HCEC 1CT (cell line): ENCODE measurements at places on chromosomes 3 and 15.

DNA sequence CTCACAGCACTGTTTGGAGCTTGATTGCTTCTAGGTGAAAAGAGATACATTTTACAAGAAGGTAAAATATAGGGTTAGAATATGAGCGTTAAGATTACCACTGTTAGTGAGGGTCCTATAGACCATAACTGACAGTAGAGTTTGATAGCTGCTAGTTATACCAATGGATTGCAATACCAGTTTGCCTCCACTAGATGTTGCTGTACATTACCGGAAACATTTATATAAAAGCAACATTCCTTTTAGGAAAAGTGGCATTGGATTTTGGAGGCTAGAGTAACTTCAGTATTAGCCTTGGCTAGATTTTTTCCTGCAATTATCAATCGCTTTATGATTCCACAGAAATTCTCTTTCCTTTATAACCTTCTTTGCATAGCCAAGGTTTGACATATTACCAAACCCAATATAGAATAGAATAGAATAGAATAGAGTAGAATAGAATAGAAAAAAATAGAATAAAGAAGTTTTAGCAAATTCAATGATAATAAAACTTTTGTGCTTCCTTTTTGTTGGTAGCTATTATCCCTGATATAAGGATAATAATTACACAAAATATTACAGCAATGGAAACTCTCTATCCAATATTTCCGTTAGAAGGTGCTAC, 1093.6 kb upstream of the ALCAM start:
- DNase-seq: peak; percentile 37

DNA sequence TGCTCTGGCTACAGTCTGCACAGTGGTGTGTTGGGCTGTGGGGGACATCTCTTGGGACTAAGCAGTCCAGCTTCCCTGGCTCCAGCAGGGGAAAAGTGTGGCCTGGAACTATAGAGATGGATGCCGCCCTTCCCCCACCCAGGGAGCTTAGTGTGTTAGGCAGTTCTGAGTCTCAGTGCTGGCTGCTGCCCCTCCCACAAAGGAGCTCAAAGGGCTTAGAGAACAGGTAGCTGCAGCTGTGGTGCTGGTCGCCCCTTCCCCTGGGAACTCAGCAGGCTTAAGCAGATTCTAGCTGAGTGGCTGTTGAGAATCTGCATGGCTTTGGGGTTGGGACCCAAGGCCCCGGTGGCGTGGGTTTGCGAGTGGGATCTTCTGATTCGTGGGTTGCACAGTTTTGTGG, 190.8 kb downstream of the PDCD6IP start:
- no peak for DNase-seq

GRCh38 chr3:97662762-97663161, 101.8 kb upstream of the ARL6 start:
- DNase-seq: no peak

GRCh38 chr3:196220587-196220986, 4.3 kb downstream of the SLC51A start:
- DNase-seq: no peak

GRCh38 chr3:110932567-110932966, 139.0 kb upstream of the NECTIN3 start:
- peak; percentile 13 for DNase-seq

GRCh38 chr3:16280671-16281070, 15.7 kb downstream of the OXNAD1 start:
- DNase-seq: no peak

- no peak for DNase-seq
Measured at GRCh38 chr3:150411546-150411945, 3.4 kb downstream of the TSC22D2 start.

DNA sequence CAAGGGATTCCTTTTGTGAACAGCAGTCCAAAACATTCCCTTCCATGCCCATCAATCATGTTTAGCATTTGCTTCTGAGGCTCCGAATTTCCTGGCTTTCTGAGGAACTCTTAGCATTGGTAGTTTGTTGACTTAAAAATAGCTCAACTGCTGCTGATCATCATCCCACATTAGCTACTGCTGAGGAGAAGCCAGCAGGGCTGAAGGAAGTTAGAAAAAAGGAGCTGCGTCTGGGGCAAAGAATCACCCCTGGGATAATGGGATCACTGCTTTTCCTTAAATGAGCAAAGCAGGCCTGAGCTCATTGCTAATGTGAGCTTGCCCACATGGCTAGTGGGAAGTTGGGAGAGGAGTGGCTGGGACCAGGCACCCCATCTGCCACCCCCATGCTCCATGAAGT, 39.8 kb downstream of the CYP19A1 start:
- no peak for DNase-seq

GRCh38 chr3:42741796-42742195, 31.3 kb downstream of the CCDC13 start:
- DNase-seq: no peak

- no peak for DNase-seq
Measured at GRCh38 chr3:44628716-44629115, 3.9 kb downstream of the ZNF197 start.

- no peak for DNase-seq
Measured at GRCh38 chr3:84885199-84885882, 73.4 kb upstream of the CADM2 start.

DNA sequence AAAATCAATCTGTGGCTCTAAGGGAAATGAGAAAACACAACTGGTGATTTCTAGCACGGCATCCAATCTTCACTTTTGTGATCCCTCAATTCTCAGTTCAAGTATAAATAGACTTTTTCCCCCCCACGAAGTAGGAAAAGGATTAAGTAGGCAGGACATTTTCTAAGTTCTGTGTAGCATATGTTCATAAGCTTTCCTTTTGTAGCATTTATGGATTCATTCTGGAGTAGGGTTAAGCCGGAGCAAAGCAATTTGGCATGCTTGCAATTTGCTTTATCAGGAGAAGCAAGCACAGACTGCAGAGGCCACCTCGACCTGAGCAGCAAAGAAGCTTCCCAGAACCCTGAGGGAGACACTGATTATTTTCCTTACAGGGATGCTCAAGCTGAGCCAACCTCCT, 66.3 kb downstream of the FHIT start:
- DNase-seq: no peak

DNA sequence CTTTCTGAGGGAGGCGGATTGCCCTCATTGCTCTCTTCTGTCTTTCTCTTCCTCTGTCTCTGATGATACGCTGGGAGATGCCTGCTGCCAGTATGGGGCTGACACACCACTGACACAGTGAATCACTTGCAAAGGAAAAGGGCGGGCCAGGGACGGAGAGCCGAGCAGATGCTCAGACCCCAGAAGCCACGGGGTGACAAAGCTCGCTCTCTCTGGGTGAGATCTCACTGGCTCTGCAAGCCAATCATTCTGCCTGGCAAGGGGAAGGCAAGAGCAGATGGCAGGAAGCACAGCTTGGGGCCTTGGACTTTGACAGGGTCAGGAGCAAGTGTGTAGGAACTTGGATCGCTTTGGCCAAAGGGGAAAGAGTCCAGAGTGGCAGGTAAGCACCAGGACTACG, 198.7 kb downstream of the NTRK3 start:
- DNase-seq: no peak

DNA sequence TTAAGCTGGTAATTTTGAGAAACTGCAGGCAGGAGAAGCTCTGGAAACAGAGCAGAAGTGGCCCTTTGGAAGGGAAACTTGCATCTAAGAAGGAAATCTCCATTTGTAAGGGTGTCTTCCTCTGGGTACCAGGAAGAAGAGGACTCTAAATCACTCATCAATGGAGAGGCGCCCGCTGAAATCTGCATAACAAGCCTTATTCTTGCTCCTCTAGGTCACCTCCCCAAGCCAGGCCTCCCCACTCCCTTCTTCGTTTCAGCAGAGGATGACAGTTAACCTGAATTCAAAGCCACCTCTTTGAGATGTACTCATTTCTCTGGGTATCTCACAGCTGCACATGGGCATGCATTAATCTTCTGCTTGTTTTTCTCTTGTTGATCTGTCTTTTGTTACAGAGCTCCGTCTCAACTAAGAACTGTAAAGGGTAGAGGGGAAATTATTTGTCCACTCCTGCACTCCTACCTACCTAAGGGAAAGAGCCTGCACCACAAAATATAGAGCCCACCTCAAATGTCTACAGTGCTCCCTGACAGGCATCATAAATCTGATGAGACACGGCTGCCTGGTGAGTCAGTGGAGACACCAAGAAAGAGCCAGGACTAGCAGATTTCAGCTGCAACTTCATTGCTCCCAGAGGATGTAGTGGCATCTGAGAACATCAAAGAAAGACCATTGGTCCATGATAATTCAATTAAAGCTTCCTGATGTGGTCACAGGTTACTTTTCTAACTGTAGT, 51.5 kb downstream of the GABRB3 start:
- no peak for DNase-seq

GRCh38 chr3:46888705-46889104, 11.2 kb downstream of the PTH1R start:
- DNase-seq: no peak

DNA sequence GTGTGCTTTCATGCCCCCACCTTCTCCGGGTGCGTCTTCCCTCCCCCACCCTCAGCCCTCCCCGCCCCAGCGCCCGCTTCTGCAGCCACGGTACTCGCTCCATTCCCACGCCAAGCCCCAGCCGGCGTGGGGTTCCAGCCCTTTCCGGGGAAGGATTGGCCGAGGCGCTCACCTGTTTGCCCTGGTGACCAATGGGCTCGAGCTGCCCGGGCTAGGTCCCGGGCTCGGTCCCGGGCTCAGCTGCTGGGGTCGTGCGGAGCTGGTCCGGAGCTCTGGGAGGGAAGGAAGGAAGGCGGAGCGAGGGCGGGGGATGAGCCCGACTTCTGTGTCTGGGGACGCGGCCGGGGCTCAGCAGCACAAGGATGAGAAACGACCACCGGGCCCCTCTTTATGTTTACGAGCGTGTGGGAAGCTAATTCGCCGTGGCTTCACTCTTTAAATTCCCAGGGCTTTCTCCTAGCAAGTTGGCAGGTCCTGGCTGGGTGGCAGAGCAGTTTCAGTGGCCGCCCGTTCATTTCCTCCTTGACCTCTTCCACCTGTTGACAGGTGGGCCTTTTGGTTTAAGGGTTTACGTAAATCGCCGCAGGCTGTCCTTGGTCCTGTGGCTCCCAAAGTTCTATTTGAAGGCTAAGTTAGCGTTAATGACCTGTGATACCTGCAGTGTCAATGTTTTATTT, at the start of gene IGSF10:
Gene IGSF10 (minus strand): TSS at position 288 of the 677 bp plus-strand sequence. CDS start 2,352 bp downstream, outside the sequence.
- no peak for DNase-seq

DNA sequence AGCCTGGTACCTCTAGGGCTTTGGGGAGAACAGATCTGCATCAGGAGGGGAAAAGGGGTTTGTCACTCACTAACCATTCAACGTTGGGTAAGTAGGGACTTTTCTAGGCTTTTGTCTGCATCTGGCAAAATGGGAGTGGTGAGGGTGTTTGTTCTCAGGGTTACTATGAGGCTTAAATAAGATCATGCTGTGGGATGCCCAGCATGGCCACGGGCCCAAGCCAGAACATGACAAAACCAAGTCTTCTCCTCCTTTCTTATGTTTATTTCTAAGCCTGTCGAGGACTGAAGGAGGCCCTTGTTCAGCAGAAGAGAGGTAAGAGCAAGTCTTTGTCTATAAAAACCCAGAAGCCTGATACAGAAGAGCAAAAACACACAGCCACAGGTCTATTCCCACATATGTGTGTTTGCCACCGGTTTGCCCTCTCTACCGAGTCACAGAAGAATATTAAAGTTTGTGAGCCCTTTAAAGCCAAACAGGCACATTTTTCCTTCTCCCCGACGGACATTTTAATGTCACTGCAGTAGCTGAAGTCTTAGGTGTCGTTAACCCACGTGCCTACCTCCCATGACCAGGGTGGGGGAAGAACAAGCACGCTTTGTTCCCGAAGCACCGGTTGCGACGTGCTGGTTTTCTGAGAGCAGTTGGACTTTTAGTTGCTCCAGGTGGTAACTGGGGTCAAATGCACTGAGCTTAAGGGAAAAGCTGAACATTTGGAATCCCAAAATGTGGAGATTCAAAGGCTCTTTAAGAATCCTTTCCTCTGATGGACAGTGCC, 72.1 kb downstream of the NOX5 start:
- no peak for DNase-seq

GRCh38 chr3:66572090-66572675, 71.4 kb upstream of the LRIG1 start:
- DNase-seq: no peak

DNA sequence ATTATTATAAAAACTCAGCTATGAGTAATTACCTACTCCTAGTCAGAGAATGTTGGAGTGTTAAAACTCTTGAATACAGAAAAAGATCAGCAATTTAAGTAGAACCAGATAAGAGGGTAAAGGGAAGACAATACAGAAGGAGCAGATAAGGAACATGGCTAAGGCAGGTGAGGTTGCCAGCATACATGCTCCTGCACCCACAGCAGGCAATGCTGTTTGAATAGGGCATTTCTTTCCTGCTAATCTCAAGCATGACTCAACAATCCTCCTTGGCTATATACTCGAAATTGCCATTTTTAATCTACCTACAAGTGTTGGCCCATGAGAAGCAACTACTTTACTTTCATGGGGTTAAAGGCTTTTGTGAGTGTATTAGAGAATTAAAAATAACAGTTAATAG, 494.5 kb downstream of the DIPK2A start:
- no peak for DNase-seq

DNA sequence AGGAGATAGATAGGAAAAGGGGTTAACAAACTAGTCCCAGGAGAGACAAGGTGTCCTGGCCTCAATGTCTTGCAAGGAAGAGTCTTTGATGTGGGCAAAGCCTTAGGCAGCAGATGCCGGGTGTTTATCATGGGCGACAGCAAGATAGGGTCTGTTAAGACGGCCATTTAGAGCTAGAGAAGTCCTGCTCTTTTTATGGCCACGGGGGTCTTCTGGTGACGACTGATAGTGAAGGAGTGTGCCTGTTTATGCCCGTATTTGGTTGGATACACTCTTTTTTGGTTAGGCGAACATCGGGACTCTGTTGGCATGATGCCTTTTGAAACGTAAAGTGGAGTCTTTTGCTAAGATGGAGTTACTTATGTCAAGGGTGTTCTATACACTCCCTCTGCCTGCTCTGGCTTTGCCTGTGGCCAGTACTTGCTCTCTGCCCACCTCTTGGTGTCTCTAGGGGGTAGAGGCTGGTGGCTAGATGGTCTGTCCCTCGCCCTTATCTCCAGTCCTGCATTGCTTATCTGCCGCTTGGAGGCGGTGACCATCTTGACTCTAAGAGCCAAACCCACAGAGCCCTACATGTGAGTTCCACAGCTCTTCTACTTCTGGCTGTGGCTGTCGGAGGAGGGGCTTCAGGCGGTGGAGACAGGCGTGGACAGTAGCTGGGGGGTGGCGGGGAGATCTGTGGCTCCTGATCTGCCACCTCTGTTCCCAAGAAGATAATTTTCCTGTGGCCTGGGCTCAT, 55.8 kb upstream of the ZBTB38 start:
- DNase-seq: no peak

DNA sequence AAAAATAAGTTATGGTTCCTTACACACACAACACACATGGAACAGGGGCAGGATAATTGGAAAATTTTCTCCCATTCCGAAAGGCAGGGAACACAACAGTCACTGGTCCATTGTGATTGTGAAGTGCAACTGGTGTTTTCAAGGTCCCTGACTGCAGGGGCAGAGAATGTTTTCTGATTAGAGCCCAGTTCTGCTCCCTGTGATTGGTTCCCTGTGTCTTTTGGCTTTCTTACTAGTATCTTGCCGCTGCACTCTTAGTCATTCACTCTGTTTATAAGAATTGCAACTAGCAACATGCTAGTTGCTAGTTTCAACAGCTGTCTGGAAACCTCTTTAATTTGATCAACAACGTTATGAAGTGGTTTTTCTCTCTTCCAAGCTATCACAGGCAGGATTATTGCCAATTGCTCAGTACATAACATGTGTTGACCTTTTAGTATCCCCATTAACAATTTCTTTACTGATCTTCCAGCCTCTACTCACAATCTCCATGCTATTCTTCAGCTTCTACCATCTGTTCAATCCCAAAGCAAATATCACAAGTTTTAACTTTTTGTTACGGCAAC, 177.5 kb downstream of the EPHA6 start:
- DNase-seq: peak; percentile 10

- DNase-seq: no peak
Measured at GRCh38 chr3:186588632-186589031, 18.1 kb downstream of the DNAJB11 start.

GRCh38 chr15:40838756-40839155, 5.1 kb upstream of the SPINT1 start:
- DNase-seq: no peak
